Urinary bladder (tissue), 4 donors: ENCODE measurements at places on chromosomes 16 and 17.

GRCh38 chr16:77853161-77853560, 64.8 kb downstream of the VAT1L start:
- DNase-seq: no peak

DNA sequence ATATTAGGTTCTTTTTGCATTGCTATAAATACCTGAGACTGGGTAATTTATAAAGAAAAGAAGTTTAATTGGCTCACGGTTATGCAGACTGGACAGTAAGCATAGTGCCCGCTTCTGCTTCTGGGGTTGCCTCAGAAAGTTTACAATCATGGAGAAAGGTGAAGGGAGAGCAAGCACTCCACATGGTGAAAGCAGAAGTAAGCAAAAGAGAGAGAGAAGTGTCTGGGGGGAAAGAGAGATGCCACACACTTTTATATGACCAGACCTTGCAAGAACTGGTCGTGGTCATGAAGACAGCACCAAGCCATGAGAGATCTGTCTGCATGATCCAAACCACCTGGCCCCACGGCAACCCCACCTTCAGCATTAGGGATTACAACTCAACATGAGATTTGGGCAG, 45.4 kb downstream of the KCNJ16 start:
- DNase-seq: no peak

DNA sequence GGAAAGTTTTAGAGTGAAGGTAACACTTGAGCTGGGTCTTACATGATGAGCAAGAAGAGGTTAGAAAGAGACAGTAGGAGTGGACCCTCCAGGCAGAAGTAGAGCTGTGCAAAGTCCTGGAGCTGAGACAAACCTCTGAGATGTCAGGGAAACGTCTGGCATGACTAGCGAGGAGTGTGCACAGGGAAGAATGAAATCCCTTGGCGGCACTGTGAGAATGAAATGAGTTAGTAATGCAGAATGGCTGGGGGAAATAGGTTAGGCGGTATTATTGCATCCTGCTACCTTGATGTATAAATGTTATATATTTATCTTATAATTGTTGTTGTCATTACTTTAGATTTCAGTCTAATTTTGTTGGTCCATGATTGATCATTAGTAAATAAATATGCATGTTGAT, 457.9 kb upstream of the CCL2 start:
- DNase-seq: no peak

DNA sequence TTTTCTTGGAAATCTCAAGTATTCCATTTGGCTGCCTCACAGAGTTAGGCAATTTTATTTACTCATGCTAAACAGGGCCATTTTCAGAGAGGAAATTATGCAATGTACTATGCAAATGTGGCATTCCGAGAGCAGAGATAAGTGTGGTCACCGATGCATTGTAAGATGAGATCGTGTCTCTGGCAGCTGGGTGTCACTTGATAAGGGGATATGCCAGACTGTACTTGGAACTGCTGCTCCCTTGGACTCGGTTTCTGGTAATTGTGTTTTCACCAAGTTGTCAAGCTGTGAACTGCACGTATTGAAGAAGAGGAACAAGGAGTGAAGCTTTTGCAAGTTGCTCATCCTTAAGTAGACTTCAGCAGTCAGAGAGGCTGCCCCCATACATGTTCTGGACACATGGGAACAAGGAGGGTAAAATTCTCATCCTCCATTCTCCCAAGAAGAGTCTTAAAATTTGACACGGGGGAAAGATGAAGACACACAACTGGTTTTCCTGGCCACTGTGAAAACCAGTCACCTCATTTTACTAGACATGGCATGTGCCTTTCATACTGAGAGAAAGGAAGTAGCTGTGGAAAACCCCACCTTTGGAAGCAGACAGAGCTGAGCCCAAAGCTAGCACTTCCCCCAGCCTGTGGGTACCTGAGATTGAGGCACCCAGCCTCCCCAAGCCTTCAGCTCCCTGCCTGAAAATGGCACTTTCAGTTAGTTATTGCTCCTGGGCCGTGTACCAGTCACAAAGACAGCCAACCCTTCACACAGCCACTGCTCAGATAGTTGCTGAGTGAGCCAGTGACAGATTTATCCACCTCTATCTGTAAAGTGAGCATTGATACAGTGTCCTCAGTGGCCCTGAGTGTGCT, 150.7 kb downstream of the SOCS1 start:
- no peak for DNase-seq

- DNase-seq: no peak
These were observed 1.4 kb upstream of the VAMP2 start for GRCh38 chr17:8163978-8164814.

GRCh38 chr16:50584033-50584722, 36.0 kb downstream of the NKD1 start:
- DNase-seq: no peak

DNA sequence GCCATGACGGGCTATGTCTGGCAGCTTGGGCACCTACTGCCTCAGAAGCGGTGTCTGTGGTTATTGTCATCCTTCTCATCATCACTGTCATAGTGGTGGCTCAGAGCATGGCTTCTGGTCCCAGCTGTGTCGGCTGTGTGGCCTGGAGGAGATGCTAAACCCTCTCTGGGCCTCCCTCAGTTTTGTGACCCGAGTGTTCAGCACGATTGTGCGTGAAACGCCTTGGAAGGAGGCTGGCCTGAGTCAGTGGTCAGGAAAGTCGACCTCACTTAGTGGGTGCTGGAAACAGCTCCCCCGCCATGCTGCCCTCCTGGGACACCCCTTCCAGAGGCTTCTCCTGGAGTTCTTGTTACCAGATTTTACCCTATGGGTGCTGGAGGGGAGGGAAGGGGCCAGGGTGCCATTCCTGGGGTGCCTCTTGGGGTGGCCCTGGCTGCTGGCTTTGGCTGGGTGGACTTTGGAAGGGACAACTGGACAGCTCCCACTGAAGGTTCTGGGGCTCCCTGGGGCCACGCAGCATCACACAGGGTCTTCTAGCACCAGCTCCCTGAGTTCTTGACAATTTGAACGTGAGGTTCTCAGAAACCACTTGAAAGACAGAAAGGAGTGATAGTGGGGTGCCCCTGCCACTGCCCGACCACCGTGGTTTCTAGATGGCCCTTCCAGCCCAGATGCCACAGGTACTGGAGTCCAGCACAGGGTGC, 226.5 kb upstream of the GSE1 start:
- DNase-seq: no peak

DNA sequence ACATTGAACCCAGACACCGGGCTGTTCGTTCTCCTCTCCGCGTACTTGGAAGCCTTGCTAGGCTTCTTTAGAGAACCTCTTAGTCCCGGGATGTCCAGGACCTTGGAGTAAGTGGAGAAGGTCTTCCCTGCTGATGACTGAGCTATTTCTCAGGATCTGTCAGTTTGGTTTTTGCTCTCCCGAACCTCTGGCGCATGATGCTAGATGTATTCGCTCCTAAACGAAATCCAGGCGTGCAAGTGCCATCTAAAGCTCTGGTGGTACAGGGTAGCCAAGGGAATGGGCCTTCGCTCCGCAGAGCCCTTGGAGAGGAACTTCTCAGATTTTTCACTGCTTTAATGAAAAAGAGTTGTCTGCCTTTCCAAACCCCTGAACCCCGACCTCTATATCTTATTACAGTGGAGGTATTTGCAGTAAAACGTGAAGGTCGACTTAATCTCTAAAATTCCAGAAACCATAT, 547 bp downstream of the VMP1 start:
- DNase-seq: no peak

DNA sequence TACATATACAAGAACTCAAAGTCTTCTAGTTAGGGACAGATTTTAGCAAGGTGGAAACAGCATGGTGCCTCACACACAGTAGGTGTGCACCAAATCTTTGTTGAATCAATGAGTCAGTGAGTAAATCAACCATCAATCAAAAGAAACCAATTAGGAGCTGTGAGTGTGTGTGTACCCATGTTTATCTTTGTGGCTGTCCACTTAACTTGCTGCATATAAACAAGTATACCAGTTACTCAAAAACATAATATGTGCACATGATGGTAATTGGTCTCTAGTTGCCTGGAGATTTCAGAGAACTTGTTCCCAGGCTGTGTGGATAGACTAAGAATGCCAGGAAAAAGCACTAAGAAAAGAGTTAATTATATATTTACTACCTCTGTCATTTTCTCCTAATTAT, 272.2 kb upstream of the CCL2 start:
- DNase-seq: no peak

GRCh38 chr17:61247439-61247838, 152.2 kb upstream of the TBX2 start:
- DNase-seq: no peak

DNA sequence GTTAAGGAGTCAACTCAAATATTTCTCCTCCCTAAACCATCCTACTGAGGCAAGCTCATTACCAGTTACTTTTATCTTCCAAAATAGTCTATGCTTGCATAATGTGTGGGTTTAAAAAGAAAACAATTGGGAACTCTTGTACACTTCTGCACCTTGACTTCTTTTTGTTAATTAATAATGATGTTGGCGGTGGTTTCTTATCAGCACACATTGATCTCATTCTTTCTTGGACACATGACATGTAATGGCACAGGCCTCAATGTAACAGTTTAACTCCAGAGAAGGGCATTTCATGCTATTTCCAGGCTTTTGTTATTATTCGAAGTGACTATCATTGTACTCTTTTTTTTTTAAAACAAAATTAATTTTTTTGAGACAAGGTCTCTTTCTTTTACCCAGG, 7.8 kb downstream of the PLCG2 start:
- no peak for DNase-seq

- no peak for DNase-seq
These were observed 79.1 kb downstream of the NXN start for GRCh38 chr17:900336-900934.

GRCh38 chr17:79065105-79065670, 9.4 kb upstream of the ENGASE start:
- no peak for DNase-seq

- DNase-seq: no peak
These were observed 1.4 kb downstream of the LPCAT2 start for GRCh38 chr16:55510185-55510805.

GRCh38 chr16:74700438-74701225, at the start of gene MLKL:
MLKL (minus strand) TSS chr16:74700862; CDS start chr16:74695757, 5,105 bp downstream.
- no peak for DNase-seq

DNA sequence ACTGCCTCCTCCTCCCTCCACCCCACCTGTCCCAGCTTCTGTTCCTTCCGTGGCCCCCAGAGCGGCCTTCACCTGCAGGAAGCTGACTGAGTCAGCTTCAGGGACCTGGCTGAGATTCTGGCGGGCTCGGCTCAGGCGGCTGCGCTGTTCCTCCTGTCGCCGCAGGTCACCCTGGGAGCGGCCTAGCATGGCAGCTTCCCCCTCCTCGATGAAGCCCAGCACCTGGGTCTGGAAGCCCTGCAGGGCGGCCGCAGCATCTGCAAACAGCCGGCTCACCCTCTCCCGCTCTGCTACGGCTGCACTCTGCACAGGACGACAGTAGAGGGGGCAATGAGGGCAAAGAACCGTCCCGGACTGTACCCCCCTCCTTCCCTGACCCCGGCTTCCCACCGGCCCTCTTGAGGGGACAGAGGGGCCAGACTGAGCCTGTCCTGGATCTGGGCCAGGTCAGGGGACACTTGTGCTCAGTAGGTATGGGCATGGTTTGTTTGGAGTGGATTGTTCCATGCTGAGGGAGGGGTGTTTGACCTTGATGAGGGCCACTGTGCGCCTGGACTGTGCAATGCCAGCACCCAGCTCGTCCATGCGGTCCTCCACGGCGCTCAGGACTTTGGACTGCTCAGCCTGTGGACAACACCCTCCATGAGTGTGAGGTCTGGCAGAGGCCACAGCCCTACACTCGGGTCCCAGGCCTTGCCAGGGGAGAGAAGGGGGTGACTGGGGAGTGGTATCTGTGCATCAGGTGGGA, 2.0 kb downstream of the TRIM47 start:
- no peak for DNase-seq

DNA sequence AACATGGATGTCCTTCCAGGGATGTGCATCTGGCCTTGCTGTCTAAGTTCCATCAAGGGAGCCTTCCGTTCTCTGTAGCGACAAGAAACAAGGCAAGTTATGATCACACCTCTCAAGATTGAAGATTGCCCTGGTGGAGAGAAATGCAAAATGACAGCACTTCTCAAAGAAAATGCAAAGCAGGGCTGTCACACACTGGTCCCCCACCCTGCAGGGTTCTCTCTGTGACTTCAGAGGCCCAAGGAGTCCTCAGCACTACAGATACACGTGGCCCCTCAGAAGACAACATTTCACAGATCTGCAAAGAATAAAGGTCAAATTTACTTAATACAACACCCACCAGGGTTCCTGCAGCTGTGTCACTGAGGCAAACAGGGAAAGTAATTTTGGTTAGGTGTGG, 60.7 kb upstream of the TEX2 start:
- DNase-seq: no peak

- no peak for DNase-seq
These were observed 6.2 kb upstream of the TMEM235 start for GRCh38 chr17:78225088-78225865.

DNA sequence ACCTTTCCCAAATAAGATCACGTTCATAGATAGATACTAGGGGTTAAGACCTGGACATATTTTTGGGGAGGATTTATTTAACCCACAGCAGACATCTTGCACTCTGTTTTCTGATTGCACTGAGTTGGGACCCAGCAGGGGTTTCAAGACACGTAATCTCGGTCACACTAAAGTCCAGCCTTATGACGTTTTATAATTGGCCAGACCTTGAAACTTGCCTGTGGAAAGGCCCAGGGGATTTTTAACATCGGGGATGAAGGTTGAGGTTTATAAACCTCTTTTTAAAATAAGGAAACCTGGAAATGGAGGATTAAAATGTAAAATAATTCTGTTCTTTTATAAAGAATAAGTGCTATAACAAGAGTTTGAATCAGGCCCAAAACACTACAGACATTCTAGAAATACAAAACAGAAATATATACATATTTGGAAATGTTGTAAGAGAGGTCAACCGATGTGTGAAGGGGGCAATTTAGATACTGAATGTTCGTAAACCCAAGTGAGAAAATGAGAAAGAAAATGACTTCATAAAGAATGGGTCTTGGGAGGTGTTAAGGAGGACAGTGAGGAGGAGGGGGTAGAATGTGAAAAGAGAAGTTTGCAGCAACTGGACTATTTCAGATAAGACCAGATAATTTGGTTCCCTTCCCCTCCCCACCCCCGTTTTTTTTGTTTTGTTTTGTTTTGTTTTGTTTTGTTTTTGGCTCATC, 61.1 kb upstream of the NOL11 start:
- no peak for DNase-seq

GRCh38 chr16:8964462-8964861, 756 bp upstream of the USP7 start:
- no peak for DNase-seq

- no peak for DNase-seq
These were observed 541 bp downstream of the ACACA start for GRCh38 chr17:37405955-37406634.

- no peak for DNase-seq
These were observed 9.7 kb upstream of the KIF18B start for GRCh38 chr17:44956998-44957981.
